ENCODE measurements at places on chromosomes 5 and 9.

GRCh38 chr5:141657937-141658545, 6.8 kb upstream of the FCHSD1 start:
- no peak for DNase-seq

- DNase-seq: no peak
Observed at GRCh38 chr5:15585128-15585527, 85.1 kb downstream of the FBXL7 start.

- no peak for DNase-seq
Observed at GRCh38 chr9:101628173-101628572, 33.4 kb upstream of the PPP3R2 start.

GRCh38 chr5:17288570-17288969, 71.1 kb downstream of the BASP1 start:
- DNase-seq: no peak

GRCh38 chr5:127959152-127959764, 124.3 kb upstream of the SLC12A2 start:
- peak; percentile 96 for DNase-seq

DNA sequence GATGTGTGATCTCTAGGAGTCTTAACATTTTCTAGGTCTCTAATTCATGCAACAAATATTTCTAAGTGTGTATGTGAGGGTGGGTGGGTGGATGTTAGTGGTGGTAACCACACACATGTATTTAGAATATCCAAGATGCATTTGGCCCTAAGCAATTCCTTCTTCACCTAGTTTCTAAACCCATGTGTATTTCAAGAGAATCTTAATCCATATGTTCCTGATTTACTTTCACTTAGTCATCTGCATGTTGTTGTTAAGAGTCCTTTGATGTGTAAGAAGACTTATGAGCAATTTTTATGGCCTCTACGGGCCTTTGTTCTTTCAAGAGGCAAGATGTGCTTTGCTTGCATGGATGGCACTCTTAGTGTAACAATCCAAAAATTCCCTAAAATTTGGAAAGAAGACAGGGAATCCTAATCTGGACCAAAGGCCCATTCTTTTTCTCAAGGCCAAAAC, 282.6 kb downstream of the SPATA31D1 start:
- DNase-seq: no peak

DNA sequence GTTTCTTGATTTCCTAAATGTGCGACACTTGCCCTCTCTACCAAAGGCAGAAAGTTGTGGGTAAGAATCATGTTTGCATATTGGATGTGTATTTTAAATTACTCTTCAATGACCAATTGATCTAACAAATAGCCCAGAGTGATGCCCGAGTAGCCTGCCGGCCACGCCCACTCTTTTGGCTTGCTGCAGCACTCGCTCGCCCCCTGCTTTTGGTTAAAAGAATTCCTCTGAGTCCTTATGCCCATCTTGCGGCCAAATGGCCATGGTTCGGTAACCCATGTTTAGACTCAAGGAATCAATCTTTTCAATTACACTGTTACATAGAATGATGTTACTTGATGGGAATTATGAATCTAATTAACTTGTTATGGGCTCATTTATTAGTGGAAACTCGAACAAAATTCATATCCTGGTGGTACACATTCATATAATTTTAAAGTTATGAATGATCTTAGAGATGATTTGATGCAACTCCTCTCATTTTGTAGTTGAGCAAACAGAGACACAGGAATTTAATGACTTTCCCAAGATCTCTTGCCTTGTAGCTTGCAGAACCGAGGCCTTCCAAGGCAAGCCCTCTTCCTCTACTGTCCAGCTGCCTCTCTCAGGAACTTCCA, 36.5 kb downstream of the PPIC start:
- DNase-seq: peak; percentile 65
